ENCODE measurements at places on chromosomes 3 and 15.

DNA sequence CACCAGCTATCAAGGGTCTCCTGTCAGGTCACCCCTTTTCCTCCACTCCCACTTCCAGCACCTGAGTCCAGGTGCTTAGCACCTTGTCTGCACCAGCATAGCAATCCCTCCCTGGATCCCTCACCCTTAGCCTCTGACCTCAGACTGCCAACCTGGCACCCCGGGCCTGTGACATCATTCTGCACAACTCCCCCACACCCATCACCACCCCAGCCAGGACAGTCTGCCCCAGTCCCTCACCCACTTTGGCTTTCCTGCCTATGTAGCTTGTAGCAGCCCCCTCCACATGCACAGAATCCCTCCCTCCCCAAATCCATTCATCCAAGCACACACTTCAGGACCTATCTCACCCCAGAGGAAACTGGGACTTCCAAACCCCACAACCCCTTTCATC is 819 bp upstream of the PLXNB1 start:
- DNase-seq = no peak

DNA sequence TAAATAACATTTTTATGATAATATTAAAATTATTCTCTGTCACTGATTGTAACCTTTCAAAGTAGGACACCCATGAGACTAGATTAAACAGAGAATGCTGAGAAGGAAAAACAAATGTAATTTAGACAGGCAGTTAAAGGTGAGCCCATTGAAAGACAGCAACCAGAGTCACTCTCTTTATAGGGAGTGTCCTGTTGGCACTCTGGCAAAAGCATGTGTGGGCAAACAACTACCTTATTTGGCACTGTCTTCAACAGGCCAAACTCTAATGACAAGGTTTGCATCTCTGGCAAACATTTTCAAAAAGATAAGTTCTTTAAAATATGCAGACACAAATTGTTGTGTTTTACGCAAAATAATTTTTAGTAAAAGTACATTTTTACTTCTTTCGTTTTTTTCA is 29.8 kb downstream of the NFKBIZ start:
- no peak for DNase-seq

GRCh38 chr3:16183601-16184270 is 9.3 kb downstream of the GALNT15 start:
- peak; percentile 68 for DNase-seq

DNA sequence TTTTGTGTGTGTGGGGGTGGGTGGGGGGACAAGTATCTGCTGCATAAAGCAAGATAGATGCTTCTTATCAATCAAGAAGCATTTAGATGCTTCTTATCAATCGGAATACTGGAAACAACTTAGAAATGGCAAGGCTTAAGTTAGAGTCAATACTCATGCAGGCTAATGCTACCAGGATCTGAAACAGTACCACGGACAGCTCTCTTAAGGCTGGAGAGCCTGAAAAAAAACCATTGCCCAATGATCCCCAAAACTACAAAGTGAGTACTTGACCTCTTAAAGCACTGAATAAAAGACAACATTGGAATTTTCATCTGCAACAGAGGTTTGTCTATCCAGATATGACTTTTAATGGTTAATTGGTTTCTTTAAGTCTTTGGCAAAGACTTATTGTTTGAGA is 262.3 kb downstream of the GAP43 start:
- DNase-seq = no peak

DNA sequence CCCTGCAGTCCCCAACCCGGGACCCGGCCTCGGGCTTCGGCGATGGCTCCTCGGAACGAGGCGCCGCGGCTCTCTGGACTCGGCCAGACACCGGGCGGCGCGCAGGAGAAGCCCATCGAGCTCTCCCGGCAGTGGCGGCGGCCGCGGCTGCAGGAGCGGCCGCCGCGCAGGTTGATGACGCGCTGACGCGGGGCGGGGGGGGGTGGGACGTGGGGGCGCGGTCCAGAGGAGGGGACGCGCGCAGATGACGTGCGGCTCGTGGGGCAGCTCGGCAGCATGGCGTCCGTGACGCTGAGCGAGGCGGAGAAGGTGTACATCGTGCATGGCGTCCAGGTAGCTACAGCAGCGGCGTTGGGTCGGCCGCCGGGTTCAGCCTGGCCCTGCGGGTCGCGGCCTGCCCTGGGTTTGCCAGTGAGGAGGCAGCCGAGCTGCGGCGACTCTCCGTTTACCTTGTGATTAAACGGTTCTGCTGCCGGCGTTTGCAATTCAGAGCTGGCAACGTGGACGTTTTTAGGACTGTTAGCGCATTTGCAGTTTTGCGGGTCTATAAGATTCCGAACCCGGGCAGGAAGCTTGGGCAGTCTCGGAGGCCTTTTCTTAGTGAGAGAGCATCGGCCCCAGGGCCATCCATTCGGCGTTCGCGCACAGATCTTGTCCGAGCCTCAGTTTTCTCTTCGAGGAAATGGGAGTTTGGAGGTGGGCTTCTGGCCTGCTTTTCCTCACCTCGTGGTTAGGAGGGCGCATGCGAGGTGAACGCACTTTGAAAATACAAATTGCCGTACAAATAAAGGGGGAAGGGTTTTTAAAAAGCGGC is at the start of the genes EXOSC7 and ZDHHC3:
Gene EXOSC7, plus strand, starts transcription at position 243 of the 814 bp plus-strand sequence. Its CDS starts 34 bp downstream, at position 277.
Gene ZDHHC3, minus strand, starts transcription at position 173 of the 814 bp plus-strand sequence. CDS start 16,738 bp downstream, outside the sequence.
- DNase-seq = no peak

- no peak for DNase-seq
These were observed 13.2 kb upstream of the ADPGK start for GRCh38 chr15:72796515-72797337.

DNA sequence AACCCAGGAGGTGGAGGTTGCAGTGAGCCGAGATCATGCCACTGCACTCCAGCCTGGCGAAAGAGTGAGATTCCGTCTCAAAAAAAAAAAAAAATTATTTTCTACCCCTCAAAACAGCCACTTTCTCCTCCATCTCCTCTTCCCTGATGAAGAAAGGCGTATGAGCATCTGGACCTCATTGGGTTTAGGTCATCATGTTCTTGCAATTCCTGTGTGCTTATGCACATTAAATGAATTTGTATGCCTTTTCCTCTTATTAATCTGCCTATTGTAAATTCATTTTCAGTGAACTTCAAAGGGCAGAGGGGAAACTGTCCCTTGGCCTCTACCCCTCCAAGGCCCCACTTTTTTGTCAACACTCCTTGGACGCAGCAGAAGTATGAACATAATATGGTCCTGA is 117.8 kb downstream of the RPLP1 start:
- DNase-seq = no peak

DNA sequence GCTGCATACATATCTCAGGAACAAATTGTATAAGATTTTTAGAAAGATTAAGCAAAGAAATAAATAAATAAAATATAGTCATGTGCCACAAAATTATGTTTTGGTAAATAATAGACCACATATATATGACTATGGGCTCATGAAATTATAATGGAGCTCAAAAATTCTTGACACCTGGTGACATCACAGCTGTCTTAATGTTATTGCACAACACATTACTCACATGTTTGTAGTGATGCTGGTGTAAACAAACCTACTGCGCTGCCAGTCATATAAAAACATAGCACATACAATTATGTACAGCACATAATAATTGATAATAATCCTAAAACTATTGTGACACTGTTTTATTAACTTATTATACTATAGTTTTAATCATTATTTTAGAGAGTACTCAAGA is 1159.1 kb downstream of the SI start:
- no peak for DNase-seq

DNA sequence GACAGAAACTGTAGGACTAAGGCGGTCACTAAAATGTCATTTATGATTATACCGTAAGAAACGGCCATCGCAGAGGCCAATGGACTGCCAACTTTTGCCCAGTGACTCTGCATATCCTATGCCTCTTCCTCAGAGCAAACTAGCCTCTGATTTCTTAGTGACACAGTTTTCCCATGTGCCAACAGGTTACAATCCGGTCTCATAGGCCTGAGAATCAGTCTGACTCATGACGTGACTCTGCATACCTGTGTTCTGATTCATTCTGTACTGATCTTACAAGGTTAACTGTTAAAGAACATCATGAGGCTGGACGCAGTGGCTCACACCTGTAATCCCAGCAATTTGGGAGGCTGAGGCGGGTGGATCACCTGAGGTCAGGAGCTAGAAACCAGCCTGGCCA is 17.8 kb downstream of the RUBCN start:
- peak; percentile 62 for DNase-seq

DNA sequence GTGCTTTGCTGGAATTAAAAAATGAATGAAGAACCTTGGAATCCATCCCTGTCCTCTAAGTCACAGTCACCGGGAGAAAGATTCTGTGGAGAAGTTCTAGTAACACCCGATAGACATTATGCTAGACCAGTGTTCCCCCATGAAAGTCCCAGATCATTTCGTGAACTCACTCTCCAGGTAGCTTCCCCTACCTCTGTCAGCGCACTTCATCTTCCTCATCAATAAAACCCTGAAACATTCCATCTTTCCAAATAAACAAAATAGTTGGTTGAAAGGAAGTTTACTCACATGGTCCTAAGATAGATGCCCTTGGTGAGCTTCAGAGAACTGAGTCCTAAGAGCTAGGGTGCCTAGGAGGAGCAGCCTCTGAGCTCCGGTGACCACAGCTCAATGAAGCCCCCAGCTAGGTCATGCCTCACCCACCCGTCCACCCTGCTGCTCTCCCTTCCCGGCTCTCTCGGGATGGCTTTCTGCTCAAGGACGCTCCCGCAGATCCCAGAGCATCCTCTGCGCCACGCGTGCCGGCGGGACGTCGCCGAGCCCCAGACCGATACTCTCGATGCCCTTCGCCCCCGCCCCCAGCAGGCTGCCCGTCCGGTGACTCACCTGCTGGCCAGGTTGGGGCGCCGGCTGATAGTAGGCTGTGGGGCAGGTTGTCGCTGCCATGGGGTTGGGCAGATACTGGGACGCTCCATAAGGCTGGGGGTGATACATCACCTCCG is 776 bp downstream of the VGLL3 start:
- no peak for DNase-seq

GRCh38 chr3:12719984-12720898 is 38.8 kb downstream of the TMEM40 start:
- no peak for DNase-seq

- no peak for DNase-seq
These were observed 7.4 kb upstream of the TMPRSS7 start for GRCh38 chr3:112027142-112027541.

GRCh38 chr3:38722781-38723568 is 73.5 kb upstream of the SCN5A start:
- DNase-seq = peak; percentile 53

GRCh38 chr3:85567071-85567676 is 608.4 kb downstream of the CADM2 start:
- no peak for DNase-seq

DNA sequence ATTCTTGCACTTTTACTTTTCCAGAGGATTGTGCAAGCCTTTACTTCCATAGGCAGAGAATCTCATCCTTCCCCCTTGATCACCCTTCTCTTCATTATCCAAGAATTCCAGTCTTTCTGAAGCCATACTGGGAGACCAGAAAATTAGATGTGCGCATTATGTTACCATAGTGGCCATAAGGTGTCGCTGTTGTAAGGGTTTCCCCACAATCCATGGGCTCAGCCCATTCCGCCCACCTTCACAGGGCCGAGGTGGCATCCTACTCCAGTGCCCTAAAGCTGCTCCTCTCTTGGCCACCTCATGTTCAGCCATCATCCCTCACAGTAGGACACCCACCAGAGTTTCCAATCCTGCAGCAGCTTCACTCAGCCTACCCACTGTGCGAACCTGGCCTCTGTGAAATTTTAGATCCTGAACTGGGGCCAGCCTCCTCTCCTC is 35.0 kb downstream of the CTSH start:
- no peak for DNase-seq

DNA sequence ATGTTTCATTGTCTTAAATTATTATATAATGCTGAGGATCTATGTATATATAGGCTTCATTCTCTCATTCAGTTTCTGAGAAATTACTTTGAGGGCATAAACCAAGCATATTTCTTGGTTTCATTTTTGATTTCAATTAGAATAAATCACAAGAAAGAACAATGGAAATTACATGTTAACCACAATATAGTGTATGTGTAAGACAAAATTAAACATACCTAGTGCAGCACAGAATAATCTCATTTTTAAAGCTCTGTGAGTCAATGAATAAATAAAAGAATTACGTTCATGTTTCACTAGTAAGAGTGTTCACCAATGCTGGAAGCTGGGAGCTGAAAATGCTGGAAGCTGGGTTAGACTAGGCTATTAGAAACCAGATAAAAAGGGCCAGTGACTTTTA is 72.8 kb downstream of the UBE3A start:
- DNase-seq = no peak

GRCh38 chr15:55110446-55110845 is 86.3 kb downstream of the RSL24D1 start:
- no peak for DNase-seq

- DNase-seq = no peak
These were observed 18.8 kb upstream of the SATB1 start for GRCh38 chr3:18443665-18444594.

- DNase-seq = no peak
These were observed 59.7 kb upstream of the BDH1 start for GRCh38 chr3:197615430-197615829.

DNA sequence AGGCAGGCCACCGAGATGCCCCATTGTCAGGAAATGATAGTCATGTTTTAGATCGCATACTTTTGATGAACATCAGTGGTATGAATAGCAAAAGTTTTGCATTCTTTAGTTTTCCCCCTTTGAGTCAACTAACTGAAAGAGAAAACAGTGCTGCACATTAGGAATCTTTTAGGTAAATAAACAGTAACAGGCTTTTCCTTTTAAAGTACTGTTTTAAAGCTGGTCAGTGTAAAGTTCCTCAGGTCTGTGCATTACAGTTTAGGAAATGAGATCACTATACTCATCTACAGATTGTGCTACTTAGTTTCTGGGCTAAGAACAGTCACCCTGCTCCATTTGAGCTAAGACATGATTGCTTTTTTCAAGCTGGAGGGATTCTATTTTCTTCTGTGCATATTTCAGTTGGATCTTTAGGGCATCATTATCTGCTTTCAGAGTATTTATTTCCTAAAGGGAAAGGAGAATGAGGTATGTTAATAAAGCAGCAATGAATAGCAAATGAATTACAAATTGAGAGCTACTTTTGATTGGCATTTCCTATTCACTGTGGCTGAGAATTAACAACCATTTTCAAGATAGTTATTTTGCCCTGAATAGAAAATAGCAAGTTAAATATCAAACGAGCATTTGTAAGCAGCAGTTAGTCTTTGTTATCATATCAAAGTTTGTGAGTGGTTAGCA is 36.5 kb downstream of the FAM98B start:
- peak; percentile 44 for DNase-seq

DNA sequence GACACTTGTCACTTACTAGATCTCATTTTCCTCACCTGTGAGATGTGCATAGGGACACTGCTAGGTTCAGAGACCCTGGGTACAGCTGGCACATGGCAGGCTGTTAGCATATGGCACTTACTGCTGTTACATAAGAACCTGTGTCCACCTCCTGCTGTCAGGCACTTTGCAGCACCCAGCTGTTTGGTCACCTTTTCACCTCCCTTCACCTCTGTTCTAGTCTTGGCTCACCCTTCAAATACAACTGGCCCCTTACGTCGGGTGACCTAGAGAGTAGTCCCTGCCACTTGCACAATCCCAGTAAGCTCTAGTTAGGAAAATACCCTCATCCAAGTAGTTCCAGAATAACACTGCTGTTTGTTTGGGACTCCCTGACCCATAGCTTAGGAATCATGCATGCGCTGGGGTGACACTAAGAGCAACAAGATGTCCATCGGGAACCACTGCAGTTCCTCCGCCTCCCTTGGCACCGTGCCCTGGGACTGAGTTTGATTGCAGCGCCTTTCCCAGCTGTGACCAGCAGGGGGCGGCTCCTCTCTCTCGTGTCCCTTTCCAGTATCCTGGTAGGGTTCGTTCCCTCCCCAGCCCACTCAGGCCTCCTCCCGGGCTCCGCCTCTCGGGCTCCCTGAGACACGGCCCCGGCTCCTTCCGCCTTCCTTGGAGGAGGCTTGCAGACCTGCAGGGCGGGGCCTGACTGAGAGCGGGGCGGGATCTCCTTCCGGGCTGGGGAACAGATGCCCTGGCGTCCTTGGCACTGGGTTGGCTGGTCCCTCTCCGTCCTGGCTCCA is 78.6 kb downstream of the ABHD5 start:
- DNase-seq = peak; percentile 78
